ENCODE measurements at places on chromosomes 6 and 20. TPM values are rescaled to one million over a fixed set of nuclear protein-coding genes. Genes with fewer than 3 reads are reported as not detected.

SLC13A3 gene
- total RNA-seq, result 0.24 TPM

CYB5R4 gene
- total RNA-seq, result 24.5 TPM

COMMD7 gene
- total RNA-seq, result 43.0 TPM

GRCh38 chr20:7843613-7844012 lies 96.6 kb downstream of the HAO1 start:
- DNase-seq, result no peak
- no peak overlapping the region for H3K4me3 ChIP-seq
- H3K27ac ChIP-seq, result no peak overlapping the region
- no peaks in the 10 kb centered on the region for H3K36me3 ChIP-seq

DNA sequence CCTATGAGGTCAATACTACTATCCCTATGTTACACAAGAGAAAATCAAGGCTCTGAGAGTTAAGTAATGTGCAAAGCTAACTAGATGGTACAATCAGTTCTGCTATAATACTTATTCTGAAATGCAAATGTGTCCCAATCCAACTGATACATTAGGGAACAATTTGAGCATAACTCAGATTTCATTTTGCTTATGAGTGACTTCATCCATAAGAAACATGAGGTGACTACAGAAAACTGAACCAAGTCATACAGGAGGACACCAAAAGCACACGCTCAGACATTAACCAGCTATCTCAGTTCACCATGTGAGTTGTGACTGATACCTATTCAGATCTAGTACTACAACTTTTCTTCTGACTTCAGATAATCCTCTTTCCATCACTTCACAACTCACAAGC lies 179.9 kb upstream of the RUNX2 start:
- DNase-seq, result no peak
- no peak overlapping the region for H3K27ac ChIP-seq

DNA sequence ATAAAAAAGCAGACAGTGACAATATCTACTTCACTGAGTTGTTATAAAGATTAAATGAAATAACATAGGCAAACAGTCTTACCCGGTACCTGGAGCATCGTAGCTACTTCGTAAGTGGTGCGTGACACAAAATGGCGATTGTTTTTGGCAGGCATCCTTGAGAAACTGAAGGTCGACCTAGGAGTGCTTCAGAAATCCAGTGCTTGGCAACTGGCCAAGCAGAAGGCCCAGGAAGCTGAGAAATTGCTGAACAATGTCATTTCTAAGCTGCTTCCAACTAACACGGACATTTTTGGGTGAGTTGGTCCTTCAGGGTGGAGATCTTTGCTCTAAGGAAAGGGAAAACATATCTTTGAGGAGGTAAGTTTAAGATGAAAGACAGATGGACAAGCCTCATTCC lies 4.8 kb downstream of the BPIFA2 start:
- DNase-seq, result no peak
- peaks cover 5% of the 10 kb centered on the region for H3K36me3 ChIP-seq
- no peaks in the 10 kb centered on the region for H3K4me1 ChIP-seq
- H3K27ac ChIP-seq, result no peak overlapping the region

DNA sequence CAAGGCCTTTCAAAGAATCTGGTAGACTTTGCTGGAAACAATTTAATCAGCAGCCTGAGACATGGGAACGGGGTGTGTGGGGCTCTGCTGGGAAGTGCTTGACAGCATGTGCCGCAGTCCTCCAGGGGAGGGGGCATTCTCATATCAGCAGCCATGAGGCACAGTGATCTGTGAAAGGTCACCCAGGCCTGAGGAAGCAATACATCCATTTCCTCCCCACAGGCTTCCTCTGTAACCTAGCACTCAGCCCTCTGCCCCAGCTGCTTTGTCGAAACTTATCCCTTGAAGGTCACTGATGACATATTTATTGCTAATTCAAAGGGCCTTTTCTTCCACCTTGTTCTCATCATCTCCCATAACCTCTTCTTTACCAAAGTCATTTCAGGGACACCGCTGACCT lies 103.3 kb downstream of the TNFAIP3 start:
- H3K4me3 ChIP-seq, result no peak overlapping the region
- DNase-seq, result no peak
- no peaks in the 10 kb centered on the region for H3K27me3 ChIP-seq
- H3K36me3 ChIP-seq, result peaks cover 5% of the 10 kb centered on the region

DNA sequence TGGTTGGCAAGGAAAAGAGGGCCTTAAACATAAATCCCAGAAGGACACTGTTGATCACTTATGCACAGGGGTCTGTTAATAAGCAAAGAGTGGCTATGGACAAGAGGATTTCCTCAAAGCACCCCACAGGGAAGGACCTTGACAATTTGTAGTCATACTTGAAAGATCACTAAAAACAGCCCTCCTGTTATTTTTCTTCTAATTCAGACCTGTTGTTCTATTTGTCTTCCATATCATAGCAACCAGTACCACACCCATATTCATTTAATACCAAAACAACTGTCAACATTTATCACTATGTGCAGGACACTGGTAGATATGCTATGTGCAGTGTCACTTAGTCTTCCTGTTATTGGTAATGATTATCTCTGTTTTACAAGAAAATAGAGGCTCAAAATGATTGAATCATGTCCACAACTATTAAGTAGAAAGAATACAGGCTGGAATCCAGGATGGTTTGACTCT lies 3.2 kb upstream of the DYNLRB1 start:
- DNase-seq, result no peak
- H3K4me3 ChIP-seq, result peak overlapping the region; percentile 12
- no peaks in the 10 kb centered on the region for H3K27me3 ChIP-seq
- peaks cover 26% of the 10 kb centered on the region for H3K4me1 ChIP-seq

SSTR4 gene
- total RNA-seq, result not detected

TLDC2 gene
- not detected for total RNA-seq

EEF1A2 gene
- 0.80 TPM for total RNA-seq

- no peak overlapping the region for H3K27ac ChIP-seq
- no peaks in the 10 kb centered on the region for H3K4me1 ChIP-seq
- no peak overlapping the region for H3K4me3 ChIP-seq
- DNase-seq, result no peak
- peaks cover 4% of the 10 kb centered on the region for H3K27me3 ChIP-seq
Measured at GRCh38 chr6:97423190-97423589, 140.2 kb upstream of the MMS22L start.

- no peaks in the 10 kb centered on the region for H3K27me3 ChIP-seq
- DNase-seq, result no peak
- H3K4me1 ChIP-seq, result no peaks in the 10 kb centered on the region
- H3K36me3 ChIP-seq, result no peaks in the 10 kb centered on the region
- no peak overlapping the region for H3K4me3 ChIP-seq
- H3K27ac ChIP-seq, result no peak overlapping the region
Measured at GRCh38 chr20:14709439-14709838, 372.0 kb upstream of the FLRT3 start.

GRCh38 chr6:25482996-25483395 lies 169.0 kb upstream of the SCGN start:
- H3K36me3 ChIP-seq, result no peaks in the 10 kb centered on the region
- H3K4me1 ChIP-seq, result no peaks in the 10 kb centered on the region
- H3K4me3 ChIP-seq, result no peak overlapping the region
- no peaks in the 10 kb centered on the region for H3K27me3 ChIP-seq
- no peak overlapping the region for H3K27ac ChIP-seq

SENP6 gene
- 81.2 TPM for total RNA-seq

HCRTR2 gene
- not detected for total RNA-seq

- H3K27me3 ChIP-seq, result no peaks in the 10 kb centered on the region
- H3K4me1 ChIP-seq, result no peaks in the 10 kb centered on the region
- H3K36me3 ChIP-seq, result no peaks in the 10 kb centered on the region
- no peak for DNase-seq
- no peak overlapping the region for H3K4me3 ChIP-seq
- H3K27ac ChIP-seq, result no peak overlapping the region
Measured at GRCh38 chr6:113326781-113327180, 530.4 kb upstream of the MARCKS start.

- DNase-seq, result no peak
- H3K4me1 ChIP-seq, result peaks cover 13% of the 10 kb centered on the region
- H3K27ac ChIP-seq, result no peak overlapping the region
- H3K36me3 ChIP-seq, result peaks cover 31% of the 10 kb centered on the region
Measured at GRCh38 chr6:109351231-109352130, 30.8 kb downstream of the CD164 start.

DNA sequence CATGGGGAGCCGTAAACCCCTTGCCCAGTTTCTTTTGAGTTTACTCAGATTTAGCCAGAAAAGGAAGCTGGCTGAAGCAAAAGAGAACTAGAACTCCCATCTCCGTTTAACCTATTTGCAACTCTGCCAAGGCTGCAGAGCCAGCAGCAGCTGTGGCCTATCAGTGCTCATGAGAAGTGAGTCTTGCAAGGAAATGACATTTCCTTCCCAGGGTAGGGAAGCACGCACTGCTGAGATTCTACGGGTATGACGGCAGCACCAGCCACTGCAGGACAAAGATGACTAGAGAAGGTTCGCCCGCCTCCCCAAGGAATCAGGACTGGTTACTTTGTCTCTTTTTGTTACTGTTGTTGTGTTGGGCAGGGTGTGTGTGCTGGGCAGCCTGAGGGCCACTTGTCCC lies 47.6 kb downstream of the PPP1R3G start:
- no peak overlapping the region for H3K27ac ChIP-seq
- H3K27me3 ChIP-seq, result peaks cover 2% of the 10 kb centered on the region
- DNase-seq, result no peak

NRSN1 gene
- not detected for total RNA-seq

GRCh38 chr6:110036408-110037302 lies 58.5 kb downstream of the GPR6 start:
- DNase-seq, result no peak
- peaks cover 19% of the 10 kb centered on the region for H3K4me1 ChIP-seq
- no peak overlapping the region for H3K4me3 ChIP-seq
- H3K27ac ChIP-seq, result no peak overlapping the region
- H3K36me3 ChIP-seq, result no peaks in the 10 kb centered on the region

GRCh38 chr6:43812850-43813578 lies 43.0 kb downstream of the VEGFA start:
- no peak overlapping the region for H3K4me3 ChIP-seq
- peaks cover 18% of the 10 kb centered on the region for H3K4me1 ChIP-seq
- no peak overlapping the region for H3K27ac ChIP-seq
- DNase-seq, result no peak

DNA sequence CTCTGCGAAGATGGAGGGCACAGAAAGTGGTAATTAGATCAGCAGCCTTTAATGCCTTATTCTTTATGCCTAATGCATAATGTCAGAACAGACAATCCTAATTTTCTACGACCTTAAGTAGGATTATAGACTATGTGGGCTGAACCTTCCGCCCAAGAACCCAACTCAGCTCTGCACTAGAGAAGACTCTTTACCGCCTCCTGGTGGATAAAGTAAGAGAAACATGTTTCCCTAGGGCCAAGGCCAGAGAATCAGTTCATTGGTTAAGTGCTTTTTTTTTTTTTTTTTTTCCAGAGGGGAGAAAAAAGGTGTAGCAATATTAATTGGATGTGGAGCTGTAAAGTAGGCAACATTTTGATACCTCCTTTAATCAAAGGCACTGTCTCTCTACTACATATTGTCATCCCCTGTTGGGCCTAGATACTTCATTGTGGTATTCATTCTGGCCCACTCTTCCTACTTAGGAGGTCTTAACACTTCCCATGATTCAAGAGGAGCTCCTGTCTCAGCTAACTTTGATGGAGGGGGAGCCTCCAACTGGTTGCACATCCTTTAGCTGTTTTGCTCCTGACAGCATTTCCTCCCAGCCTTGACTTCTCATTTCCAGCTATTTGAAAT lies 124.9 kb upstream of the NRN1 start:
- no peak overlapping the region for H3K4me3 ChIP-seq
- no peaks in the 10 kb centered on the region for H3K4me1 ChIP-seq
- H3K36me3 ChIP-seq, result no peaks in the 10 kb centered on the region
- H3K27me3 ChIP-seq, result peaks cover 2% of the 10 kb centered on the region
- H3K27ac ChIP-seq, result no peak overlapping the region
- DNase-seq, result no peak

DPPA5 gene
- not detected for total RNA-seq

DNA sequence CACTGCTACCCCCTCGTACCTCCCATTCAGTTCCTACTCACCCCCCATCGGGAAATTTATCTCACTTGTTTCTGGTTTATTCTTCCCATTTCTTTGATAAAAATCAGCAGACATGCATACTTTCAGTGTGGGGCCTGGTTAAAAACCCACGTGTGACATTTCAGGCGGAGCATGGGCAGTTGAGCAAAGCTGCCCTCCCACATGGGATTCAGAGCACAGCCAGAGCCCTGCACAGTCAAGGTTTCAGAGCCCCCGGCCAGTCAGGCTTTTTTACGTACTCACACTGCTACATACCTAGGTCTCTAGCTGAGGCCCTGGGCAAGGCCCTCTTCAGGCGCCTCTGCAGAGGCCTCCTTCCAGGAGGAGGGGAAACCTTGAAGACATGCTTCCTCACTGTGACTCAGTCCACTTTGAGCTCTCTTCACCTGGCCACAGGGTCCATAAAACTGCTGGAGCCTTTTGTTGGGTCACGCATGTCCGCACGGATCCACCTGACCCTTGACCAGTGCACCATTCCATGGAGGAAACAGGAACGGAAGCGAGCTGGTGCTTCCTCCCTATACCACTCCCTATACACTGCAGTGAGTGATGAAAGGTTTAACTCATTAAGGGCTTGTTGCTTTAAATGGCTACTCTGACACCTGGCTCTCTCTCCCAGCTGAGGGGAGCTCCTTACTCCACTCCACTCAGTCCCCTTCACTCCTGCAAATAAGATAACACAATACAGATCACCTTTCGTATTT lies 713.3 kb downstream of the PRKN start:
- H3K27ac ChIP-seq, result no peak overlapping the region
- H3K4me3 ChIP-seq, result no peak overlapping the region
- H3K4me1 ChIP-seq, result no peaks in the 10 kb centered on the region
- no peak for DNase-seq

POU3F2 gene
- not detected for total RNA-seq

GRCh38 chr6:138465007-138465645 lies 34.2 kb downstream of the NHSL1 start:
- H3K4me1 ChIP-seq, result peaks cover 5% of the 10 kb centered on the region
- no peaks in the 10 kb centered on the region for H3K27me3 ChIP-seq
- DNase-seq, result no peak
- H3K36me3 ChIP-seq, result no peaks in the 10 kb centered on the region
- H3K4me3 ChIP-seq, result no peak overlapping the region
- H3K27ac ChIP-seq, result peak overlapping the region; percentile 0

- H3K4me3 ChIP-seq, result no peak overlapping the region
- H3K27me3 ChIP-seq, result no peaks in the 10 kb centered on the region
- H3K4me1 ChIP-seq, result no peaks in the 10 kb centered on the region
- H3K27ac ChIP-seq, result no peak overlapping the region
- DNase-seq, result no peak
Measured at GRCh38 chr6:133499662-133500061, 258.5 kb downstream of the EYA4 start.

- peaks cover 57% of the 10 kb centered on the region for H3K4me1 ChIP-seq
- H3K36me3 ChIP-seq, result no peaks in the 10 kb centered on the region
- H3K27me3 ChIP-seq, result peaks cover 8% of the 10 kb centered on the region
- peak overlapping the region; percentile 71 for H3K4me3 ChIP-seq
- DNase-seq, result peak; percentile 40
Measured at GRCh38 chr6:107786709-107787588, 37.2 kb downstream of the SCML4 start.

EYA2 gene
- not detected for total RNA-seq

GRCh38 chr6:15948930-15949900 lies 179.7 kb upstream of the MYLIP start:
- no peak overlapping the region for H3K4me3 ChIP-seq
- H3K4me1 ChIP-seq, result peaks cover 5% of the 10 kb centered on the region

- H3K4me1 ChIP-seq, result no peaks in the 10 kb centered on the region
- DNase-seq, result no peak
- H3K36me3 ChIP-seq, result no peaks in the 10 kb centered on the region
- no peak overlapping the region for H3K27ac ChIP-seq
- no peaks in the 10 kb centered on the region for H3K27me3 ChIP-seq
Measured at GRCh38 chr20:52736507-52736906, 235.7 kb upstream of the TSHZ2 start.

- no peak overlapping the region for H3K27ac ChIP-seq
- no peaks in the 10 kb centered on the region for H3K27me3 ChIP-seq
- peaks cover 6% of the 10 kb centered on the region for H3K4me1 ChIP-seq
- no peak overlapping the region for H3K4me3 ChIP-seq
- H3K36me3 ChIP-seq, result peaks cover 47% of the 10 kb centered on the region
Measured at GRCh38 chr20:46375771-46376170, 30.6 kb downstream of the ELMO2 start.

Data from activated T-helper 1 cell treated with anti-CD3 and anti-CD28 coated beads, Interleukin-12 subunit alpha, Interleukin-12 subunit beta, Interleukin-2, Interleukin-4 antibody, amounts not matched to agents 30 ng/mL and 10 ng/mL and 1 ng/mL, durations not matched to agents 14 hours and 24 hours and 36 hours (primary cell).